ENCODE measurements at places on chromosomes 12 and 14.

DNA sequence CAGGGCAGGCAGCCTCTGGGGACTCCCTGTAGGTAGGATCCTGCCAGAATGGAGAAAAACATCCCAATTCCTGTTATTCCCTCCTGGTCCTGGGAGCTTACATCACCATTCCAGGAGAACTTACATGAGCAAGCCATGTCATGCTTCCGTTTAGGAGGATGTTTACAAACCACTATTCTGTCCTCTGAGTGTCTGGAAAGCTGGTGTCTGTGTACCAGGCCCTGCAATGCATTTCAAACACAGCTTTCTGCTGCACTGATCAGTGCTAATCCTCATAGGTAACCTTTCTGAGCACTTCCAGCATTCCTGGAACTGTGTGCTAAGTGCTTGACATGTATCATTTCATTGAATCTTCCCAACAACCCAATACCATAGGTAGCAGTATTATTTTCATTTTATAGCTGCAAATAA lies 19.8 kb upstream of the MAP1LC3B2 start:
- DNase-seq = no peak

DNA sequence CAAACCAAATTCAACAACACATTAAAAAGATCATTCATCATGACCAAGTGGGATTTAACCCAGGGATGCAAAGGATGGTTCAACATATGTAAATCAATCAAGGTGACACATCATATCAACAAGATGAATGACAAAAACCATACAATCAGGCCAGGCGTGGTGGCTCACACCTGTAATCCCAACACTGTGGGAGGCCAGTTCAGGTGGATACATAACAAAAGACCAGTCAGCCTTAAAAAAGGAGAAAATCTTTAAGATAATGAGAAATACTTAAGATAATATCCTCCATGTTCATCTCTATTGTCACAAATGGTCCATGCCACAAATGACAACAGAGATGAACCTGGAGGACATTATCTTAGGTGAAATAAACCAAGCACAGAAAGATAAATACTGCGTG lies 12.4 kb downstream of the L2HGDH start:
- DNase-seq = no peak

DNA sequence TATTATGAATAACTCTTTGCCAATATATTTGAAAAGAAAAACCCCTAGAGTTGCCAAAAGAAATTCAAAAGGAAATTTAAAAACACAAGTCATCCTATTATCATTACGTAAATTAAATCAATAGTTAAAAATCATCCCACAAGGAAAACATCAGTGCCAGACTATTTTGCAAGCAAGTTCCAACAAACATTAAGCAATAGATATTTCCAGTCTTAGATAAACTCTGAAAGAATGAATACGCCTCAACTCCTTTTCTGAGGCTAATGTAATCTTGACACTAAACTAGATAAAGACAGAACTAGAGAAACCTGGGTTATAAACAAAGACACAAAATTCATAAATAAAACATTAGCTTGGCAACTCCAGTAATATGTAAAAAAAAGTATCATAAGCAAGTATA lies 245.9 kb downstream of the FOXN3 start:
- no peak for DNase-seq

GRCh38 chr14:75213172-75213571 lies 36.8 kb upstream of the TMED10 start:
- DNase-seq = no peak

DNA sequence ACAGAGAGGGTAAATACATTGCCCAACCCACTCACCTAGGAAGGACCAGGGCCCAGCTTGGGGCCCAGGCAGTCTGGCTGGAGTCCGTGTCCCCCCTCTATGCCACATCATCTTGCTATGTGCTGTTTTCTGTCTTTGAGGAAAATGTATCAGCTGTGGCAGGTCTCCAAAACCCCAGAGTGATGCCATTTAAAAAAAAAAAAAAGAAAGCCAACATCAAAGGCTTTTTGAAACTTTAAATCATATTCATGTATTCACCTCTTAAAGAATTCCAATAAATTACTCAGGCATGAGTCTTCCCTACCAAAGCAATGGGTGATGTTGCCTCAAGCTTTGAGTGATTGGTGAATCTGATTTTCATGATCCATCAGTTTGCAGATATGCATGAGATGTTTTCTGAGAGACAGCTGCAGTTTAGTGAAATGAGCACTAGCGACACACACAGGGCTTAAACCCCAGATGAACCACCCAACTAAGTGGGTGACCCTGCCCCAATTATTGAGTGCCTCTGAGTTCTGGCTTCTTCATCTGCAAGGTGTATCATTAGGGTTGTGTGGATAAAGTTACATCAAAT lies 6.1 kb downstream of the KRT81 start:
- no peak for DNase-seq

GRCh38 chr12:52271158-52271557 lies 3.3 kb upstream of the KRT86 start:
- DNase-seq = no peak

- DNase-seq = no peak
Observed at GRCh38 chr14:71658261-71658860, 273.9 kb upstream of the RGS6 start.

- no peak for DNase-seq
Observed at GRCh38 chr12:57000393-57000792, 6.0 kb downstream of the ZBTB39 start.

DNA sequence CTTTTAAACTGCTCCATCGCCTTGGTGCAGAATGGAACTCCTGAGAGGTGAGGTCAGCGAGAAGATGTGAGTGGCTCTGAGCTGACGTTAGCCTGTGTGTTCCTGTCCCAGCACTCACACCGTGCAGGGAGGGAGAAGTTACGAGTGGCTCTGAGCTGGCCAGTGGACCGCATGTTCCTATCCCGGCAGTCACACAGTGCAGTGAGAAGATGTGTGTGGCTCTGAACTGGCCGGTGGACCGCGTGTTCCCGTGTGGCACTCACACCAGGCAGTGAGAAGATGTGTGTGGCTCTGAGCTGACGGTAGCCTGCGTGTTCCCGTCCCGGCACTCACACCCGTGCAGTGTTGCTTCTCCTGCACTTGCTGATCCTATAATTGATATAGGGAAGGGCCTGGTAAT lies 59.9 kb downstream of the VCPKMT start:
- no peak for DNase-seq

Data from AG09319 (cell line).